ENCODE measurements at places on chromosomes 13 and 19.

- DNase-seq: no peak
Measured at GRCh38 chr13:48859272-48860105, 116.2 kb upstream of the FNDC3A start.

- DNase-seq: no peak
Measured at GRCh38 chr19:55655648-55656040, 809 bp downstream of the U2AF2 start.

- DNase-seq: no peak
Measured at GRCh38 chr13:45943120-45943519, 91.6 kb upstream of the SIAH3 start.

DNA sequence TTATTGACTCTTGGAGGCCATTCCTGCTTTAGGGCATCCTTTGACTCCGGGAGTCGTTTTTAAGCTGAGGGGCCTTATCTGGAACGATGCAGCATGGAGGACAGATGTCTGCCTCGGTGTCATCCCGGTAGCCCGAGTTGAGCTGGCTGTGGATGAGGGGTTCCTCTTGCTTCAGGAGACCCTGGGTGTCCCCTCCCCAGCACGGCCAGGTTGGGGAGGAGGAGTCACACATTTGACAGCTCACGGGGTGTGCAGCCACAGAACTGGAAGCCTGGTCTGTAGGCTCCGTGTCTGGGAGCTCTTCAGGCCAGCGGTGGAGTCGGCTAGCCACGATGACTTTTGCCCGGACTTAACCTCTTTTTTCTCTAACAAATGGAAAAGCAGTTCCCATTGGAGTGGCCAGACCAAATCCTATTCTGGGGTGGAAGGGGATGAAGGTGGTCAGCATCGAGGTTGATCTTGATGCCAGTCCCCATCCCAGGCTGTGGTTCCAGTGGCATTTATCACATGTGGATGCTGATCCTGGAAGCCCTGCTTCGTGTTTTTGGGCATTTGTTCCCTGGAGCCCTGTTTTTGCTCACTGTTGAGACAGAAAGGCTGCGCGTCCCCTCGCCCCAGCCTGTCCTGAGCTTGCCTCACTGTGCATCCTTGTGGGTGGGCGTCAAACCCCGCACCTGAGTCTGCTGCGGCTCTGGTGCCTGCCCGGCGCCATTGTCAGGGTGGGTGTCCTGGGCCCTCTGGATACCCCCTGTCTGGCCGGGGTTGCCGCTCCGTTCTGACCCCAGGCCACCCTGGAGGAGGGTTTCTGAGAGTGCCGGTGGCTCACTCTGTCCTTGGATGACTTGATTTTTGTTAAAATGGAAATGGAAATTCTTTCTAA lies 12.0 kb downstream of the TFDP1 start:
- no peak for DNase-seq

DNA sequence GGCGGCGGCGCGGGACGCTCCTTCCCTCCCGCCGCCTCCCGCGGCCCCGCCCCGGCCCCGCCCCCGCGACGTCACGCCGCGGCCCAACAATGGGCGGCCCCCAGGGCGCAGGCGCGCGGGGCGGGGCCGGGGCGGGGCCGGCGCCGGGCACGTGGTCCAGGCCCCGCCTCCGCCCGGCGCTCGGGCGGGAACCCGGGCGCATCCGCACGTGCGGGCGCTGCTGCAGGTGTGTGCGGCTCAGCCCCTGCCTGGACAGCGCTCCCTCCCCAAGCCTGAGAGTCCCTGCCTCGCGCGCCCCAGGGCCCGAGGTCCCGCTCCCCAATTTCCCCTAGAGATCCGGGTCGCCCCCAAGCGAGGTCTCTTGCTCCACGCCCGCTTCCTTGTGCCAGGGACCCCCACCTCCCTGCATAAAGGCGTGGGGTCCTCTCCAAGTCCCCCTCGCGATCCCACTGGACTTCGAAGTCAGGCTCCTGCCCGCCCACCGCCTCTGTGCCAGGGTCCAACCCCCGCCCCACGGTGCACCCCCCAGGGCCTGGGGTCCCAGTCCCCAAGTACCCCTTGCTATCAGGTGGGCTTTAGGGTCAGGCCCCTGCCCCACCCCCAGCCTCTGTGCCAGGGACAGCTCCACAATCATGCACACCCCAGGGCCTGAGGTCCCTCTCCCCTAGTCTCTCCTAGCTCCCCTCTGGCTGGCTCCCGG lies at the start of gene MEX3D:
Gene MEX3D, minus strand, starts transcription at position 6 of the 700 bp plus-strand sequence. CDS start 267 bp downstream, outside the sequence.
- DNase-seq: peak; percentile 12

GRCh38 chr19:1400281-1401137 lies 833 bp downstream of the GAMT start:
- no peak for DNase-seq

DNA sequence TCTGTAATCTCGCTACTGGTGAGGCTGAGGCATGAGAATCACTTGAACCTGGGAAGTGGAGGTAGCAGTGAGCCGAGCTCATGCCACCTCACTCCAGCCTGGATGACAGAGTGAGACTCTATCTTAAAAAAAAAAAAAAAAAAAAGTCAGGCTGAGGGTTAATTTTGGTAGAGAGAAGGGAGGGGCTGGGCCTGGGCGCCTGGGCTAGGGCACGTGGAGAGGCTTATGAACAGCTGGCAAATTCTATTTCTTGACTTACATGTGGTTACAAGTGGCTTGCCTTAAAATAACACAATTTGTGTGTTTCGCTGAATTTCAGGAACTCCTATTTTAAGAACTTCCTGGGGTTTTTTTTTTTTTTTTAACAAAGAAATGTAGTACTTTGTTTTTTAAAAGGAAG lies 47.6 kb upstream of the MAP3K10 start:
- DNase-seq: no peak

- DNase-seq: peak; percentile 17
Measured at GRCh38 chr19:8334458-8335342, 8.4 kb downstream of the KANK3 start.

DNA sequence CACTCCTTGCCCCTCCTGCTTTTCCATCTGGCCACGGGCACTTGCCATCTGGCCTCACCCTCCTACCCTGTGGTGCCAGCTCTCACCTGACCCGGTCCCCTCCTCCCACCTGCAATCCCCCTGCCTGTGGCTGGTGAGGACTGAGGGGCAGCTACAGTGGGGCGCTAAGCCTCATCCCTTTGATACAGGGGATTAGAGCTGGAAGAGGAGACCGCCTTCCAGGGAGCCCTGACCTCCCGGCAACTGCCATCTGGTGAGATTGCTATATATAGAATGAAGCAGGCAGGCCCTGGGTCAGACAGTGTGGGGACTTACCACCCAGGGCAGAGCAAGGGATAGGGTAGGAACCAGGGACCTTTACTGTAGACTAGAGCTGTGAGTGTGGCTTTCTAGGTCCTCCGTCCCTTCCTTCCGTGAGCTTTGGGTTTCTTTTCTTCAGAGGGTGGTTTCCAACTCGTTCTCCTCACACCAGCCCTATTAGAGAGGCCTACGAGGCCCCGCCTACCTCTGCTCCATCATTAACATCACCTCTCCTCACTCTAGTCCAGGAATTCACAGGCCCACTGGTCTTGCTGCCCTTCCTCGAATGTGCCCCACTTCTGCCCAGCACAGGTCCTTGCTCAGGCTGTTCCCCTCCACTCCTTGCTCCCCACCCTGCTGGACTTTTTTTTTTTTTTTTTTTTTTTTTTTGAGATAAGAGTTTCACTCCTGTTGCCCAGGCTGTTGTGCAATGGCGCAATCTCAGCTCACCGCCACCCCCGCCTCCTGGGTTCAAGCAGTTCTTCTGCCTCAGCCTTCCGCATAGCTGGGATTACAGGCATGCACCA lies 7.7 kb downstream of the KASH5 start:
- DNase-seq: no peak

DNA sequence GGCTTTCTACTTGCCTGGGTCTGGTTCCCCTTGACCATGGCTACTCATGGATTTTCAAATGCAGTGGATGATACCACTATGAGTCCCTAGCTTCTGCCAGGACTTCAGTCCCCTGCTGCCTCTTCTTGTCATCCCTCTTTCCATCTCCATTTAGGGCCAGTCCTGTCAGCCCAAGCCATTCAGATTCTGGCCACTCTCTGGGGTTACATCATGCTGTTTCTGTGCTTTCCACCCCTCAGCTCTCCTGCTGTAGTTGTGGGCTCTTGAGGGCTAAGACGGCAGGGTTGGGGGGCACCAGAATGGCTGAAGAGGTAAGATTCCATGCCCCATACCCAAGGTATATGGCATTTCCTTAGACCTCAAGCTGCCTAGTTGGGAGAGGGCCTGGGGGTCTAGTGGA lies 13.2 kb upstream of the ZNF492 start:
- DNase-seq: no peak

GRCh38 chr13:99161512-99161911 lies 39.1 kb upstream of the UBAC2 start:
- no peak for DNase-seq

- DNase-seq: no peak
Measured at GRCh38 chr19:41408256-41408655, 10.6 kb downstream of the BCKDHA start.

- DNase-seq: no peak
Measured at GRCh38 chr13:79658333-79658975, 177.5 kb downstream of the NDFIP2 start.

DNA sequence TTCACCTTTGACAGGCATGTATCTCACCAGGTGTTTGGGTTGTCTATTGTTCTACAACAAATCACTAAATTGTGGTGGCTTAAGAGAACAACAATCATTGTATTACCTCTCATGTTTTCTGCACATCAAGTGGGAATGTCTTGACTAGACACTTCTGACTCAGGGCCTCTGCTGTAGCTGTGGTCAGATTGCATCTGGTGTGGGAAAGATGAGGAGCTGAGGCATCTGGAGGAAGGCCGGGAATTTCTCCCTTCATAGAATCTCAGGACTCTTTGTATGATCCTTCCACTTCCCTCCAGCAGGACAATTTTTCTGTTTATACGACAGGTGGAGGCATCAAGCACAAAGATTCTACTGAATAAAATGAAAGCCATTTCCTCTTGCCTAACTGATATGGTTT lies 511.8 kb upstream of the NBEA start:
- DNase-seq: no peak

GRCh38 chr19:10152100-10152499 lies 32.4 kb upstream of the EIF3G start:
- no peak for DNase-seq

DNA sequence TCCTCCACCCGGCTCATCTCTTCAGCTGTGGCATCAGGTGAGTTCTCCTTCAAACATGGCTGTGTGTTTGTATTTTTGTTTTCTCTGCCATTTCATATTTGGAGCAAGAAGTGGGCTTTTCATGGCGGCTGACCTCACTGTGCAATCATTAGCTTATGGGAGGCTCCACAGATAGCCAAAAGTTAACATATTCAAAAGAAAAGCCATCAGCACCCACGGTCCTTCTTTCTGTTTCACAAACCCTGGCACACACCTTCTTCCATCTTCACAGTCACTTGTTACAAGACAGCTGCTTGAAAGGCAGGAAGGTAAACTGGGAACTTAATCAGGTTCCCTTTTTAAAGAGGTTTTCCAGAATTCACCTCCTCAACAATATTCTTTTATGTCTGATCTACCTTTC lies 69.3 kb upstream of the ATP12A start:
- no peak for DNase-seq

DNA sequence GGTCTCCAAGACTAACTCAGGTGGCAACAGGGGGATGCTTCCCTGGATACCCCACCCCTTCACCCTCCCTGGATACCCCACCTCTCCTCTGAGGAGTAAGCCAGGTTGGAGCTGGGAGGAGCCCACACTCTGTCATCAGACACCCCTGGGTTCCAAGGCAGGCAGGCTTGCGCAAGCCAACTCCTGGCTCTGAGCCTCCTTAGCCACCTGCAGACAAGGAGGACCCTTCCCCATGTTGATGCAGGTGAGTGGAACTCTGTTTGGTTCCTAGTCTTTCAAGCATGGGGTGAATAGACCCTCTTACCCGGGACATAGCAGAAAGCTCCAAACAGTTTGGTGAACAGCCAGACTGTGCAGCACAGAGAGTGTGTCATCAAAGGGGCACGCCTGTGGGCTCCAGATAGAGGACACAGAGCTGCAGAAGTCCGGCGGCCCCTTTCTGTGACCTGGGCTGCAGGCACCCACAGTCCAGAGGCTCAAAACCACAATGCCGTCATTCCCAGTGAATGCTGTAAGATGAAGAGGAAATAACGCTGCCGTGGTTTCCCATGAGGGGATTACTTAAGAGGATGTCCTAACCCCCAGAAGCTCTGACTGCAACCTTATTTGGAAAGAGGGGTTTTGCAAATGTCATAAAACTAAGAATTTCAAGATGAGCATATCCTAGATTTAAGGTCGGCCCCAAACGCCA lies 12.1 kb upstream of the HAS1 start:
- DNase-seq: no peak

- no peak for DNase-seq
Measured at GRCh38 chr13:34474187-34474868, 467.7 kb upstream of the NBEA start.

DNA sequence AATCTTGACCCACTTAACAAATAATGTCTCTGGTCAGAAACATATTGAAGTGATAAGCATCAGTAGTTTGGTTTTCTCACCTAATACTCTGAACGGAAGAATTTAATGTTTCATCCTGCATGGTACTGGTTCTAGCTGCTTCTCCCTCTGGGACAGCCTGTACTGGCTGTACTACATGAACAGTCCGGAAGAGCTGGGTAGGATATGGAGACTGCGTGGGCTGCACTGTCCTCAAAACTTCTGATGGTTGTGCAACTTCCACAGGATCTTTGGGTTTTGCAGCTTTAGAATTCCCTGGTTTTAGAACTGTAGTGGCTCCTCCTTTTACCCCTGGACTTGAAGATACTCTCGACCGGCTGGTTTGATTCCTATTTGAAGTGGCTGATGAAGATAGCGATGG lies 78.3 kb downstream of the ELF1 start:
- DNase-seq: no peak

GRCh38 chr13:82636119-82636518 lies 1246.2 kb downstream of the SLITRK1 start:
- no peak for DNase-seq

DNA sequence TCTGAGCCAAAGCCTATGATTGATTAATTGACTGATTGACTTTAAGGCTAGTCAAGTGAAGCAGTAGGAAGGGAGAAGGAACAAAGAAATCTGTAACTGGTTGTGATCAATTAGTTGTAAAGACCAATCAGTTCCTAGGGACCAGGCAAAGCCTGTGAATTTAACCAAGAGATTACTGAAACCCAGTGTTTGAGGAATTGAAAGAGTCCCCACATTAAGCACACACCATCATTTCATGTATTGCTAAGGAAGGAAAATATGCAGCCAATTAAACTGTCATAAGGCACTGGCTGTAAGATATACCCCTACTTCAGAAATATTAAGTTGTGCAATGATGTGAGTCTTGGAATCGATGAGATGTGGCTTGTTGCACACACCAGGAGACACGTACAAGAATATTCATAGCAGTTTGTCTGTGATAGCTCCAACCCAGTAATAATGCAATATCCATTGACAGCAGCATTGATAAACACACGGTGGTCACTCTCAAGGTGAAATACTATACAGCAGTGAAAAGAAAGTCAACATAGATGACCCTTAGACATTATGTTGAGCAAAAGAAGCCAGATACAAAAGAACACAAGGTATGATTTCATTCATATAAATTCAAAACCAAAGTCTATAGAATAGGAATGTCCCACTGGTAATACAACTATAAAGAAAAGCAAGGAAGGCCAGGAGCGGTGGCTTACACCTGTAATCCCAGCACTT lies 9.0 kb downstream of the C19orf47 start:
- no peak for DNase-seq
